Stimulated activated CD8-positive, alpha-beta memory T cell treated with anti-CD3 and anti-CD28 coated beads, Interleukin-7, amount 100 ng/mL, for 1 hour (primary cell): ENCODE measurements at places on chromosomes 12 and 14.

DNA sequence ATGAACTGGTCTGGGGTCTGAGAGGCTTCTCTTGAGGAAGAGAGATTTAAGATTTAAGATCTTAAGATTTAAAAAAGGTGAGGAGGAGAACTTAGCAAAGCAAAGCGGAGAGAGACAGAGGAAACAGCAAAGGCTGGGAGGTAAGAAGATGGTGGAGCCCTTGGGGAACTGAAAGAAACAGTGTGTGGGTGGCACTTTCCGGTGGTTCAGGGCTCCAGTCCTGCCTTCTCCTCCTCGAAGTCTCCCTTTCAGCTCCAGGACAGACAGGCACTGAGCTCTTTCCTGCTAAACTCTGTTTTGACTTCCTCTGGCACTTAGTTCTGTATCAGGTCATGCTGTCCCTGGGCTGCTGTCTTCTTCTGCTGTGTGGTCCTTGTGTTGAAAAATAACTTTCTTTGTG is 298.7 kb upstream of the SRRM4 start:
- no peak for DNase-seq

- DNase-seq, result no peak
Measured at GRCh38 chr14:29838752-29839151, 88.9 kb downstream of the PRKD1 start.

DNA sequence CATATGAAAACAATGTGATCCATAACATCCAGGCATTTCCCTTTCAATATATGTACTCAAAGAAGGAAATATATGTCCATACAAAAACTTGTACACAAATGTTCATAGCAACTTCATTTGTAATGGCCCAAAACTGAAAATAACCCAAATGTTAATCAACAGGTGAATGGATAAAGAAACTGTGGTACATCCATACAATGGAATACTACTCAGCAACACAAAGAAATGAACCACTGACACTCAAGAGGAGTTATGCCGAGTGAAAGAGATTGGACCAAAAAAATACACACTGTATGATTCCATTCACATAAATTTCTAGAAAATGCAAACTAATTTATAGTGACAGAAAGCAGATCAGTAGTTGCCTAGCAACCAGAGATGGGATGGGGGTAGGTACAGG is 30.3 kb upstream of the GXYLT1 start:
- no peak for DNase-seq

- no peak for DNase-seq
Measured at GRCh38 chr14:40757376-40757950, 849.2 kb upstream of the LRFN5 start.

DNA sequence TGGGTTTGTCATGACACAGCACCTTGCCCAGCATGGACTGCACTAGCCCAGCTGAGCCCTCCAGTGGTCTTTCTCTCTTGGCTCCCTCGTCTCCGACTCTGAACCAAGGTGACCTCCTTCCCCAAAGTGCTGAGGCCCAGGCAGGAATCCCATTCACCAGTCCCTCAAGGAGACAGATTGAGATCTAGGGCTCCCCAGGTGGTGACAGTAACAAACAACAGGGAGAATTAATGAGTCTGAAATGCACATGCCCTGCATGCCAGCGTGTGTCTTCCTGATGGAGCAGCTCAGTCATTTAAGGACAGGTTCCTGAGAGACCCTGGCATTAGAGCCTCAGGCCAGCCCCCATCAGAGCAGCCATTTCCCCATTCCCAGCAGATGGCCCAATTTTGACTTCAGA is 51.4 kb upstream of the OAS1 start:
- DNase-seq, result no peak

DNA sequence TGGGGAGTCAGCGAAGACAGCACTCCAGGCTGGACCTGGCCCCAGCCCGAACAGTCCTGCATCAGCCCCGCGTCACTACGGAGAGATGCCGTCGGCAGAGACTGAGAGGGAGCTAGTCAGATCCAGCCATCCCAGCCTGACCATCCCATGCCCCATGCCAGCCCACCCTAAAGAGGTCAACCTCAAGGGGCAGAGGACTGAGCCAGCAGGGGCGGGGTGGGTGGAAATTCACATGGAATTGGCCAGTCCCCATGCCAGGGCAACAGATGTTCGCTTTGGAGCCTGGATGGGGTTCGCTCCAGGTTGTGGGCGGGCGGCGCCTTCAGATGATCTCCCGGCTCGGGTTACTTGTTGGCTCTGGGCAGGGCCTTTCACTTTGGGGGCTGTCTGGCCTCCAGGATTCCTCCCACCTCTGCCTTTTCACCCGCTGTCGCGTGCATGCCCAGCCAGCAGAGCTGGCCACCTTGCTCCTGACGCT is 154.3 kb downstream of the TSPAN9 start:
- DNase-seq, result no peak

DNA sequence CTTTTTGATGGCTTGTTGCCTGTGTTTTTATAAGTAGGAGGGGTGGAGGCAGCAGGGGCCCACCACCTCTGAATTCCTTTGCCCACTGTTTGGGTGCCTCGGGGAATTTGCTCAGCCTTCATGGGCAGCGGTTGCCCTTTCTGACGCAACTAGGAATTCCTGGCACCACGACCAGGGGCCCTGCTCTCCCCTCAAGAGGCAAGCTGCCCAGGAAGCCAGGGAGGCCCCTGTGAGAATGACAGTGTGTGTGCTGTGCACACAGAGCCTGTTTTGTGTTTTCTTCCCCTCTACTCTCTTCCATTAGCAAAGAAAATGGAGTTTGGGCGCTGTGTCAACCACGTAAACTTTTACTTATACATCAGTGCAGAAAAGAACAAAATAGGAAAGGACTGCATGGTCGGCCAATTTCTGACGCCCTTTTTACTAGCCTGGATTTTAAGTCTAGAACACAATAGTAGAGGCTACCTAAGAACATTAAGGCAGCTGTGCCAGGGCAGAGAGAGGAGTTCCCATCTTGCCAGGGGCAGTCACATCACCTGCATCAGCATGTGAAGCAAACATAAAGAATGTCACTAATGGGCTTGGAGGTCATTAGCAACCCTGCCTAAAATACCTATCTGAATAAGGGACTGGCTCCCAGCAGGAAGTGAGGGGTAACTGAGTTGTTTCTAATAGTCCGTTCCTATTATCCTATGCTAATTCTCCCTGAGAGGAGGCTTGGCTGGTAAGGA is 17.9 kb upstream of the PTGR2 start:
- DNase-seq, result no peak

- DNase-seq, result no peak
Measured at GRCh38 chr14:73764406-73765280, 50.5 kb upstream of the PNMA1 start.

DNA sequence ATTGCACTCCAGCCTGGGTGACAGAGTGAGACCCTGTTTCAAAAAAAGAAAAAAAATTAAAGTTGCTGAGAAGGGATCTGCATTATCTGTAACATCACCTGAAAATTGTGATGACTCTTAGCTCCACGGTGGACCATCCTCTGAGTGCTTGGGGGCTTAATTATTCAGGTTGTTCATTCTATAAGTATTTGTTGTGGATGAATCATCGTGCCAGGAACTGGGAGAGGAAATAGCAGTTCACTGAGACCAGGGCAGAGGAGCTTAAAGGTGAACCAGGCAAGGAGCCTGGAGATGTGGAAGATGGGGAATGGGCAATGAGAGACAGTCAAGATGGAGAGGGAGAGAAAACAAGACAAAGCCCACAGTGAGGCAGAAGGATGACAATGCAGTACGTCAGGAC is 25.5 kb upstream of the GSC start:
- no peak for DNase-seq
